ENCODE measurements at places on chromosomes 16 and 17. TPM values are rescaled to one million over a fixed set of nuclear protein-coding genes. Genes with fewer than 3 reads are reported as not detected.

Gene SAT2
- 69.6 TPM for total RNA-seq

Gene MT1M
- total RNA-seq: 485 TPM

Gene PRSS22
- not detected for total RNA-seq

Gene NXN
- total RNA-seq: 6.6 TPM

Gene RNU2-1
- total RNA-seq: not detected

Gene KRT33B
- not detected for total RNA-seq

Gene ANKS4B
- total RNA-seq: not detected

Gene ANKFN1
- total RNA-seq: 5.3 TPM

Gene OTOA
- total RNA-seq: 0.44 TPM

Gene GLP2R
- 5.8 TPM for total RNA-seq

Gene OSGIN1
- 7.2 TPM for total RNA-seq

Gene CACNG4
- not detected for total RNA-seq

Gene KRTAP9-2
- total RNA-seq: not detected

Gene PRR29
- 0.57 TPM for total RNA-seq

Gene CSH2
- not detected for total RNA-seq

Gene SCNN1G
- not detected for total RNA-seq

Gene PRR15L
- total RNA-seq: 0.49 TPM

Gene XYLT1
- total RNA-seq: 21.7 TPM

Gene ASGR1
- total RNA-seq: 5.9 TPM

Gene MC1R
- total RNA-seq: 5.3 TPM

Gene LDHD
- 120 TPM for total RNA-seq

Gene ERN2
- total RNA-seq: not detected

Gene CCL8
- total RNA-seq: 0.85 TPM

Gene MGAT5B
- 0.19 TPM for total RNA-seq

Gene ZNF423
- total RNA-seq: 5.5 TPM

Gene TMEM100
- 45.9 TPM for total RNA-seq

Gene SPATA22
- total RNA-seq: 0.82 TPM

Gene MAPK7
- 20.7 TPM for total RNA-seq

Gene OTOP3
- total RNA-seq: not detected

Gene IRX5
- 5.3 TPM for total RNA-seq

Gene UNC13D
- 8.5 TPM for total RNA-seq

Gene CCL14
- 33.5 TPM for total RNA-seq

Gene PPP1R27
- not detected for total RNA-seq

Gene HEATR9
- total RNA-seq: not detected

Gene CSH1
- total RNA-seq: not detected

Gene CLEC18B
- total RNA-seq: not detected

Gene AOC3
- total RNA-seq: 189 TPM

Gene CDH13
- total RNA-seq: 6.4 TPM

Gene FOXF1
- total RNA-seq: 0.98 TPM

Gene MFAP4
- total RNA-seq: 185 TPM

Gene CCDC144A
- 24.9 TPM for total RNA-seq

Gene CA5A
- not detected for total RNA-seq

Gene GALNS
- 17.6 TPM for total RNA-seq

Gene MMP15
- total RNA-seq: 2.0 TPM

Gene PMFBP1
- total RNA-seq: 4.6 TPM

Gene NFE2L1
- 405 TPM for total RNA-seq

Gene KCNG4
- not detected for total RNA-seq

Gene NEUROD2
- total RNA-seq: not detected
